Cardiac muscle cell (in vitro differentiated cells and primary cell): ENCODE measurements at places on chromosomes 1 and 21.

DNA sequence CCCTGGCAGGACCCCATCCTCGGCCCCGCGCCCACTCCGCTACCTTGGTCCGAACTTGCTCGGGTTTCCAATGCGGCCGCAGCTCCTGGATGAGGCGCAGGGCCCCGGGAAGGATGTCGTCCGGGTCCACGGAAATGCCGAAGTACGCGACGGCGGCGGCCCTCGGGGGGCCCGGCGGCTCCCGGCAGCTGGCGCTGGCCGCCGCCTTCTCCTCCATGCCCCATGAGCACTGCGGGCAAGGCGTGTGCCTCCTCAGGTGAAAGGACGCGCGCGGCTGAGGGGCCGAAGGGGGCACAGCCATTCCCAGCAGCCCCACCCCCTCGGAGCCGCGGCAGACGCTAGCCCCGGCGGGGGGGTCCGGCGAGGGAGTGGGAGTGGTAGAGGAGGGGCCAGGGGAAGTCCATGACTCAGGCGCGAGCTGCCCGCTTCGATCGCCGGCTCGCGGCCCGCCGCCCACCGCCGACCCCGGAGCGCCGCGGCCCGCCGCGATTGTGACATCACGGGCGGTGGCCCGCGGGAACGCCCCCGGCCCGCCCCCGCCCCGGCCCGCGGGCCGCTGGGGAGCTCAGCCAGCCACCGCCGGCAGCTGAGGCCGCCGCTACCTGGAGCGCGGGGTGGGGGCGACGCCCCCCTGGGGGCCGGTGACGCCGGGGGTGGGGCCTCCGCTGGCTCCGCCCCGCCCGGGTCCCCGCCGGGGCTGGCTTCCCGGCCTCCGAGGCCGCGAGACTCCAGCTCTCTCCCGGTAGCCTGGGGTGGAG, at the start of gene ETNK2:
TSS of gene ETNK2 (minus strand) at position 493 of the 758 bp plus-strand sequence. CDS start at position 301, 192 bp downstream.
- H3K27ac ChIP-seq = no peak within 1 kb of the TSS
- peak; percentile 67 for DNase-seq
- no peaks in the 10 kb centered on the region for H3K36me3 ChIP-seq

DNA sequence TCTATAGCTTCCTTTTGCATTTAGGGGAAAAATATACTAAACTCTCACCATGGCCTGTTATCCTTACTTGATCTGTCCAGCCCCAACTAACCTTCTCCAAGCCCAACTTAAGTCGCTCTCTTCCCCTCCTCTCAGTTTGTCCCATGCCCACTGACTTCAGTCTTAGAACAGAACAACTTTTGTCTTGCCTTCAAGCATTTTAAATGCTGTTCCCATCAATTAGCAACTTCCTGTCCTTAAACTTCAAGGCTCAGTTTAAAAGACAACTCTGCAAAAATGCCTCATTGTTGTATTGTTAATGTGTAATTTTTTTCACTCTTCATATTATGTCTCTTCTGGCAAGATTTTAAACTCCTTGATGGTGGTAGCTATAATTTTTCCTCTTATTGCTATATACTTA, 526.9 kb downstream of the NEGR1 start:
- no peak overlapping the region for H3K4me3 ChIP-seq
- H3K4me1 ChIP-seq = no peaks in the 10 kb centered on the region
- no peak overlapping the region for H3K27ac ChIP-seq
- H3K36me3 ChIP-seq = no peaks in the 10 kb centered on the region
- H3K27me3 ChIP-seq = no peaks in the 10 kb centered on the region
- no peak for DNase-seq

DNA sequence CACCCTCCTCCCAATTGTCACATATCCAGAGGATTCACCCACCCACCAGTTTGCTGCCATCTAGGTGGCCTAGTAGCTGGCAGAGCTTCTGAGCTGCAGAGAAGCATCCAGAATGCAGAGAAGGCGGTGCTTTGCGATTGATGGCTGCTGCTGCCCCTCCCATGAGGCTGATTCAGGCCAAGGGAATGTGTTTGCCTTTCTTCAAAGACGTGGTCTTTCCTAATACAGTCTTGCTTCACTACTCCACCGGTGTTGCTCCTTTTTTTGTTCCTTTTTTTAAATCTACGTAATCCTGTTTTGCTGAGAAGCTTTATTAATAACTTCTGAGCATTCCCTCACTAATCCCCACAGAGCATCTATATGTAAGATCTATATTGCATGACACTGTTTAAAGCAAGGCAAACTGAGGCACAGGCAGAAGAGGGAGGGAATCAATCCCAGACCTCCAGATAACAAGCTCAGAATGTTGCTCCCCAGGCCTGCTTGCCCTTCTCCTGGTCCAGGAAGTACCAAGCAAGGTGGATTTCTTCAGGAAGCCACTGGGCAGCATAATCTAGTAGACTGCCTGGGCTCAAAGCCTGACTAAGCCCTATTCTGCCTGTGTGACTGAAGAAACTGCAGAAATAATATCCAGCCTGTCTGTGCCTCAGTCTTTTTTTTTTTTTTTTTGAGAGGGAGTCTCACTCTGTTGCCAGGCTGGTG, 275.5 kb upstream of the FMN2 start:
- H3K4me3 ChIP-seq = no peak overlapping the region
- no peaks in the 10 kb centered on the region for H3K36me3 ChIP-seq
- H3K27me3 ChIP-seq = no peaks in the 10 kb centered on the region
- no peak for DNase-seq
- no peaks in the 10 kb centered on the region for H3K4me1 ChIP-seq
- no peak overlapping the region for H3K27ac ChIP-seq

- no peaks in the 10 kb centered on the region for H3K27me3 ChIP-seq
- H3K36me3 ChIP-seq = no peaks in the 10 kb centered on the region
- peak; percentile 88 for DNase-seq
- H3K4me1 ChIP-seq = peaks cover 58% of the 10 kb centered on the region
Measured at GRCh38 chr1:15950763-15951295, 25.1 kb downstream of the ZBTB17 start.

DNA sequence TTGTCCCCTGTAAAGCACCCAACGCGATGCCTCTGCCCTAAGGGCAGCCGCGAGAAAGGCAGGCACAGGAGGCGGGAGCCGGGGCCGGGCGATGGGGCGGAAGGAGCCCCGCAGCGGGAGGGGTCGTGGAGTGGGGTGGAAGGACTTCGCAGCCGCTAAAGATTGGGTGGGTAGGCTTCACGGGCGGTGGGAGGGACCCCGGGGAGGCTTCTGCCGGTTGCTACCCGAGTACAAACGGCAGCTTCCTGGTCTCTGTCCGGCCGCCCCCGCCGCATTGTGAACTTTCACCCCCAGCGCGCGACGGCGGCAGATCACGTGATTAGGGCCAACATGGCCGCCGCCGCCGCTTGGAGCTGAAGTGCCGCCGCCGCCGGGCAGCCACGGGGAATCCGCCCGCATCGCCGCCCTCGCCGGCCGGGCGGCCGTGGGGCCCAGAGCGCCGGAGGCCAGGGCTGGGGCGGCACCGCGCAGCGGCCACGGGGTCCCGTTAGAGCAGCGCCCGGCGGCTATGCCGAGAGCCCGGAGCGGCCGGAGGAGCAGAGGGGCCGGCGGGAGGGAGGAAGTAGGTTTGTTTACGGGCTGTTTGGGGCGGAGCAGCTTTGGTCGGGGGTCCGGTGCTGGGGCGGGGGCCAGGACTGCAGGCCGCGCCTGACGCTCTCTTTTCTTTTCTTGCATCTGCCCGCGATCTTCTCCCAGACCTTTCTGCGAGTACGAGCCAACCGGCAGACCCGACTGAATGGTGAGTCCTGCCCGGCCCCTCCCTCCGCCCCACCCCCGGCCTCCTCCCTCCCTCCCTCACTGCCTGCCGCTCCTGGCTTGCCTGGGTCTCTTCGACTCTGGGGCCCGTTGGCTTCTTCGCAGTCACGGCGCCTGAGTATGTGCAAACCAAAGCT, 42.4 kb downstream of the TMEM53 start:
- no peaks in the 10 kb centered on the region for H3K36me3 ChIP-seq
- peak overlapping the region; percentile 71 for H3K4me3 ChIP-seq
- DNase-seq = peak; percentile 90
- H3K27me3 ChIP-seq = no peaks in the 10 kb centered on the region
- peak overlapping the region; percentile 99 for H3K27ac ChIP-seq
- H3K4me1 ChIP-seq = peaks cover 18% of the 10 kb centered on the region

- no peak overlapping the region for H3K27ac ChIP-seq
- peaks cover 13% of the 10 kb centered on the region for H3K4me1 ChIP-seq
- H3K27me3 ChIP-seq = no peaks in the 10 kb centered on the region
- peak overlapping the region; percentile 96 for H3K4me3 ChIP-seq
- peaks cover 5% of the 10 kb centered on the region for H3K36me3 ChIP-seq
- DNase-seq = no peak
Measured at GRCh38 chr1:53947172-53947907, 1.2 kb downstream of the LRRC42 start.

DNA sequence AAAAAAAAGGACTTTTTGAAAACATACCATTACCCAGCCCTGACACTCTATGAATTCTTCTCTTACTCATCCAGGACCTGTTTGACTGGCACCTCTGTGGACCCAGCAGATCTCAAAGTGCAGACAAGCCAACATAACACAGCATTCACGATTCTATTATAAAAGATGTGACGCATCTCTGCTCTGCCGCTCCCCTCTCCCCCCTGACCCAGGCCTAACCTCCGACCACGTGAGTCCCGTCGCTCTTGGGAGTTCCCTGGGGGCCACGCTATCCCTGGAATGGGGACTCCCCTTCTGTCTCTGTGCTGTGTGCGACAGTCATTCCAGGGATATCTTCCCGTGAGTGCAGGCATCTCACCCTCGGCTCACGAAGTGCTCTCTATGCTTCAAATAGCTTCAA, 21.1 kb downstream of the LRRC38 start:
- no peaks in the 10 kb centered on the region for H3K36me3 ChIP-seq
- H3K4me3 ChIP-seq = no peak overlapping the region
- DNase-seq = no peak
- H3K27ac ChIP-seq = no peak overlapping the region
- H3K27me3 ChIP-seq = no peaks in the 10 kb centered on the region

DNA sequence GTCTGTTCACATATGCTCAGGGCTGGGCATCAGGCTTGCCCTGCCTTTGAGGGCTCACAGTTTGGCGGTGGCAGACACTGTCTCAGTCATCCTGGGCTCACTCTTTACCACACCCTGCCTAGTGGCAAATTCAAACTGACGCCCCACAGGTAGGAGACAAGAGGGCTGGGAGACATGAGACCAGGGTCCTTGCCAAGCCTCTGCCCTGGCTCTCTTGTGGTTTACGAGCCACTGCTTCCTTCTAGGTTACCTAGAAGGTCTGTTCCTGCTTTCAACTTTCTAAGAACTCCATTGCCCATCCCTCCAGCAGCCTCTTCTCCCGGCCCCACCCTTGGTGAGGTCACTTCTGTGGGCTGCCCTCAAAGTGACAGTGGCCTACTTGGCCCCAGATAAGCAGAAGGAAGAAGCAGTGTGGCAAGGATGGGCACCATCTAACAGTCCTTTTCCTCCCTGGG, 10.5 kb downstream of the KIF21B start:
- DNase-seq = no peak
- no peak overlapping the region for H3K27ac ChIP-seq
- H3K4me3 ChIP-seq = no peak overlapping the region
- H3K36me3 ChIP-seq = no peaks in the 10 kb centered on the region

- H3K36me3 ChIP-seq = no peaks in the 10 kb centered on the region
- H3K27me3 ChIP-seq = peaks cover 10% of the 10 kb centered on the region
- H3K4me3 ChIP-seq = no peak overlapping the region
- H3K27ac ChIP-seq = no peak overlapping the region
- H3K4me1 ChIP-seq = no peaks in the 10 kb centered on the region
Measured at GRCh38 chr1:231616667-231617066, 9.9 kb upstream of the DISC1 start.

- H3K4me3 ChIP-seq = no peak overlapping the region
- no peak for DNase-seq
- no peaks in the 10 kb centered on the region for H3K4me1 ChIP-seq
- H3K27me3 ChIP-seq = peaks cover 73% of the 10 kb centered on the region
- H3K36me3 ChIP-seq = no peaks in the 10 kb centered on the region
- no peak overlapping the region for H3K27ac ChIP-seq
Measured at GRCh38 chr21:41428311-41428710, 2.3 kb downstream of the MX1 start.

DNA sequence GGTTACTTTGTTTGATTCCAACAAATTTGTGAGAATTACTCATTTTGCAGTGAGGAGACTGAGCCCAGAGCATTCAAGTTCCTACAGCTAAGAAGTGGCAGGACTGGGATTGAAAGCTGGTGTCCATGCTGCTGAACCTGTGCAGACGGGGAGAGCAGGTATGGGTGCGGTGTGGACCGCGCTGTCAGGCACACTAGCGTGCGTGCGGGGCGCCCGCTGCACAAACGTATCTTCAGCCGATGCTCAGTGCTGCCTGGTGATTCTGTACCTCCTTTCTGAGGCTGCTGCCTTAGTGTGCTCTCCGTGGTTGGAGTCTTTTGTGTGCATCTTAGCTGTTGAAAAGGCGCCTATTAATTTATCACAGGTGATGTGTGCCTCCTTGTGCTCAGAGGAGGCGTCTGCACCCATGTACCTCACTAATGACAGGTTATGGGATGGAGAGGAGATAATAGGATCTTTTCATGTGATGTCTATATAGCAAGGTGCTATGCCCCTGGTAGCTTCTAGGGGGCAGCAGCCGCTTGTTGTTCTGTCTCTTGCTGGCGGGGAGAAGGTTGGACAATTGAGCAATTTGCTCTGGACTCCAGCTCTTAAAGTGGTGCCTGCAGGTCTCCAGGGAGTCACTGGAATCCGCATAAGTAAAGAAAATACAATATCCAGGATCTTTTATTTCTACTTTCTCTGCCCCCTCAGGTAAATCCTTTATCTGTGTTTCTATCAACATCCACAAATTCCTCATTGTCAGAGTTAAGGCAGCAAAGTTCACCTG, 32.5 kb downstream of the PEX14 start:
- peak; percentile 83 for DNase-seq
- H3K27me3 ChIP-seq = no peaks in the 10 kb centered on the region
- H3K4me3 ChIP-seq = no peak overlapping the region
- H3K36me3 ChIP-seq = no peaks in the 10 kb centered on the region
- no peak overlapping the region for H3K27ac ChIP-seq

DNA sequence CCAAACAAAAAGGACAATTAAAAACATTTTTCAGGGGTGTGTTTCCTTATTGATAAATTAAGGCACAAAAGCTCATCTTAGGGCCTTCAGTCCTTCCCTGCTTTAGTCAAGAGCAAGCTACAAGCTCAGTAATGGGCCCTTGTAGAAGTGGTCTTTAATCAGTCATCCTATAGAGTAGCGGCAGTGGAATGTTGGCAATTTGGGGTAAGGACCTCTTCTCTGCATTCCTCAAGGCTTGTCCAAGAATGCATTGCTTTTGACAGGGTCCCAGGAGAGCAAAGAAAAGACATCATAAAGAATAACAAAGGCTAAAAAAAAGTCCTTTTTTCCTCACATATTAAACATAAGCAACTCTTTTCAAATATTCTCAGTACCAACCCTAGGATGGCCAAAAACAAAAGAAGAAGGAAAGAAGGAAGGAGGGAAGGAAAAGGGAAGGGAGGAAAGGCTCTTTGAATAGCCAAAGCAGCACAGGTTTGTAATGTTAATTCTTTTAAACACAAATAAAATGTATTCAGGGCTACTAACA, 27.3 kb upstream of the CAMK1G start:
- H3K36me3 ChIP-seq = no peaks in the 10 kb centered on the region
- no peak for DNase-seq
- no peaks in the 10 kb centered on the region for H3K27me3 ChIP-seq
- no peak overlapping the region for H3K27ac ChIP-seq
- H3K4me1 ChIP-seq = no peaks in the 10 kb centered on the region

- DNase-seq = peak; percentile 5
- no peak overlapping the region for H3K4me3 ChIP-seq
- H3K4me1 ChIP-seq = no peaks in the 10 kb centered on the region
Measured at GRCh38 chr21:20822666-20823065, 175.5 kb upstream of the NCAM2 start.
